NCI-H1092 treated with DMSO at 0.1 percent for 48 hours (cell line): ENCODE measurements at places on chromosomes 13 and 19.

DNA sequence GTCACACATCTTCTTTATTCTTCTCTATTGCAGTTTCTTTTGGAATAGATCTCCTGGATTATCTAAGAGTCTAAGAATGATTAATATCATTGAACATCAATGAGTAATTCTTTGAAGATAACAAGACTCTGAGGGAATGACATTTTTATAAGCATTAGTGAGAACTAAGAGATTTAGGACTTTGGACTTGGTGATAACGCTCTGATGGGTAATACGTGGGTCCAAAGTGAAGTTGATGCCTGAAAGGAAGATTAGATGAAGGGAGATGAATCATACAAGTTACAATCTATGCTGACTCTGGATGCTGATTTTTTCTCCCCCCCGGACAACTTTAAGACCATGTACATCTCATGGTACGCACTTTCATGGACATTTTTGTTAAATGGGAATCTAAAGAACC, 364.5 kb downstream of the GPC5 start:
- DNase-seq: no peak

DNA sequence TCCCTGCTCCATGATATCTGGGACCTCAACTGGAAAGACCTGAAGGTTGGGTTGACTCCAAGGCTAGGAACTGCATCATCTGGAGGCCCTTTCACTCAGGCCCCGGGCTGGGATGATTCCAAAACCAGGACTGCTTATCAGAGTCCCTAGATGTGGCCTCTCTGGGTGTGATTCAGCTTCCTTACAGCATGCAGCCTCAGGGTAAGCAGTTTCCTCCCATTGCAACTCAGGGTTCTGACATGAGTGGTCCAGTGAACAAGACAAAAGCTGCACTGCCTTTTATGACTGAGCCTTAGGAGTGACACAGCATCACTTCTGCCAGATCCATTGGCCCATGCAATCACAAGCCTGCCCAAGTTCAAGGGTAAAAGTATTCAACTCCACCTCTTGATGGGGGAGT, 502.8 kb downstream of the COG6 start:
- DNase-seq: no peak

GRCh38 chr13:85527316-85527715, 271.9 kb downstream of the SLITRK6 start:
- DNase-seq: no peak

DNA sequence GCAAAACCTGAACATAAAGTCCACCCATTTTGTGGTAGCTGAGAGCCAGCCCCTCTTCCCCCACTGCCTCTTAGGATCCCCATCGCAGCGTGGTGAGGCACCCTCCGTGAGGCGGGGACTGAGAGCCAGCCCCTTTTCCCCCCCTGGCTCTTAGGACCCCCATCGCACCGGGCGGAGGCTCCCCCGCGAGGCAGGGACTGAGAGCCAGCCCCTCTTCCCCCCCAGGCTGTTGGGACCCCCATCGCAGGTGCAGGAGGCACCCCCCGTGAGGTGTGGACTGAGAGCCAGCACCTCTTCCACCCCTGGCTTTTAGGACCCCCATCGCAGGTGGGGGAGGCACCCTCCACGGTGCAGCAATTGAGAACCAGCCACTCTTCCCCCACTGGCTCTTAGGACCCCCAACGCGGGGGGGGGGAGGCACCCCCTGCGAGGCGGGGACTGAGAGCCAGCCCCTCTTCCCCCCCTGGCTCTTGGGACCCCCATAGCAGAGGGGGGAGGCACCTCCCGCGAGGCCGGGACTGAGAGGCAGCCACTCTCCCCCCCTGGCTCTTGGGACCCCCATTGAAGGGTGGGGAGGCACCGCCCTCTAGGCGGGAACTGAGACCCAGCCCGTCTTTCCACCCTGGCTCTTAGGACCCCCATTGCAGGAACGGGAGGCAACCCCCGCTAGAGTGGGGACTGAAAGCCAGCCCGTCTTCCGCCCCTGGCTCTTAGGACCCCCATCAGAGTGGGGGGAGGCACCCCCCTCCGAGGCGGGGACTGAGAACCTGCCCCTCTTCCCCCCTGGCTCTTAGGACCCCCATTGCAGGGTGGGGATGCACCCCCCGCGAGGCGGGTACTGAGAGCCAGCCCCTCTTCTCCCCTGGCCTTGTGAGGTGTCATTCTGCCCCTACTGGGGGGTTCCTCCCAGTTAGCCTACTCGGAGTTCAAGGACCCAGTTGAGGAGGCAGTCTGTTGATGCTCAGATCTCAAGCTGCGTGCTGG, 366.4 kb upstream of the SPRY2 start:
- DNase-seq: no peak

DNA sequence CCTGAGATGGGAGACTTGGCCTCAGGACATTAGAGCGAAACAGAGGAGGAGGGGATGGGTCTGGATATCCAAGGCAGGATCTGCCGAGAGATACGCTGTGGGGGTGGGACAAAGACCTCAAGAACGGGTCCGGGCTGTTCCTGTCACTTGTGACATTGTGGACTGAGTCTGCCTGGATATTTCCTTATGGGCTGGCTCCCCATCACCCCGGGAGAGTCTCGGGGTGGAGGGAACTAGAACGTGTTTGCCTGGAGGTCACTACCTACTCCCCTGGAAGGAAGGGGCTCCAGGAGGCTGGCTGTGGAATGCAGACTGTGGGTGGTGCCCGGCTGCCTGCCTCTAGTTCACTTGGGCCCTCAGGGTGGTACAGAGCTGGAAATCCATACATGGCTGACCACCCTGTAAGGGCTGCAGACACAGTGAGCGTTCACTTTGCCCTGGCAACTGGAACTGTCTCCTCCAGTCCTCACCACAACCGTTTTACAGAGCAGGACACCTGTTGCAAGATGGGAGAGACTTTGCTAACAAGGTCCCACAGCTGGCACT, 26.4 kb downstream of the DNM2 start:
- no peak for DNase-seq
